ENCODE measurements at places on chromosomes 3 and 15.

DNA sequence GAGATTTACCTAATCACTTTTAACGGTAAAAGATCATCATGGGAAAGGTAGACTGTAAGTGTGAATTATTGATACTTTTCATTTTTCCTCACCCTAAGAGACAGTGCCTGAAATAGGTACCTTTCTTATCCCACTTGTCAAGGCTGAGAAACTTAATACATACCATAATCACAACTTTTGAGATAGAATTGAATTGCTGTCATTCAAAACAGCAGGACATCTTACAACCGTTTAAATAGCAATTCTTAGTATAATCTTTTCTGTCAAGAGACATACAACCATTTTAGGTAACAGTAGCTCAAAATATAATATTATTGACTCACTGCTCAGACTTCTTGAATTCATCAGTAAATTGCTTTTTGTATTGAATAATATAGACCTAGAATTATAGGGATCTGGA lies 10.7 kb downstream of the UBE2E2 start:
- DNase-seq: no peak

GRCh38 chr3:38348903-38349302 lies 2.3 kb downstream of the XYLB start:
- no peak for DNase-seq

GRCh38 chr15:45785897-45786296 lies 151.1 kb downstream of the SQOR start:
- no peak for DNase-seq

- no peak for DNase-seq
Measured at GRCh38 chr3:171284308-171285075, 175.7 kb downstream of the TNIK start.

- no peak for DNase-seq
Measured at GRCh38 chr15:58981808-58982475, 5.5 kb upstream of the RNF111 start.

- DNase-seq: no peak
Measured at GRCh38 chr3:62065985-62066693, 307.2 kb downstream of the FEZF2 start.

- DNase-seq: no peak
Measured at GRCh38 chr15:85763673-85764633, 30.8 kb downstream of the KLHL25 start.

GRCh38 chr3:31039145-31039544 lies 144.7 kb upstream of the GADL1 start:
- no peak for DNase-seq

All from stimulated activated CD4-positive, alpha-beta T cell treated with anti-CD3 and anti-CD28 coated beads, Interleukin-2, amount 100 ng/mL, for 4 hours (primary cell).